NCI-H446 treated with DMSO at 0.1 percent for 48 hours (cell line): ENCODE measurements at places on chromosomes 16 and 17.

GRCh38 chr16:85659805-85660511 lies 28.8 kb downstream of the GINS2 start:
- no peak for DNase-seq

DNA sequence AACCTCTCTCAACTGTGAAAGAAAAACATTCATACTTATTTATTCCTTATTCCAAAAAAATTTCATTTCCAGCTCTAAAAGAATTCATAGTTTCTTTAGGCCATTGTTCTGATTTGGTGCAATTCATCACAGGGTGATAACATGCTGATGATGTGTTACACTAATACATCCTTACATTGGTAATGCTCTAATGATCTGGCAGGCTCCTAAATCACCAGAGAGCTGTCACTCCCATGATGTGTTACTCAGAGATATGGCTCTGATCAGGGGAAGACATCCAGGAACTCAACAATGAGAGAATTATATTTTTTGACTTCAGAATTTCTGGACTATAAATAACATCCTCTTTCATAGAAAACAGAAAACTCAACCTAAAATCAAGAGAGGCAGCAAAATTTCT lies 209.3 kb downstream of the CHD9NB start:
- no peak for DNase-seq

DNA sequence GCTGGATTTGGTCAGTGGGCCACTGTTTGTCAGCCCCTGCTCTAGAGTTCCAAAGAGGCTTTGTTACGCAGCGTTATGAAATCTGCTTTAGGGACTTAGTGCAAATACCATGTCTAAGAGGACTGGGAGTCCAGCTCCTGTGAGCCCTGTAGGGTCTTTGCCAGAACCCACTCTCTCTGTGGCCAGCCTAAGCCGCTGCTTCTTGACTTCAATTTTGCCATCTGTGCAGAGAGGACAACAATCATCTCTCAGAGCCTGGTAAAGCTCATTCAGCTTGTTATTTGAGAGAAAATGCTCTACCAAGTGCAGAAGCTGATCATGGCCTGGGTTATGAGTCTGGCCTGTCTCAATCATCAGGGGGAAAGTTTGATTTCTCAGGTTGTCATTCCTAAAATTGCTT lies 17.9 kb downstream of the CA10 start:
- DNase-seq = no peak

DNA sequence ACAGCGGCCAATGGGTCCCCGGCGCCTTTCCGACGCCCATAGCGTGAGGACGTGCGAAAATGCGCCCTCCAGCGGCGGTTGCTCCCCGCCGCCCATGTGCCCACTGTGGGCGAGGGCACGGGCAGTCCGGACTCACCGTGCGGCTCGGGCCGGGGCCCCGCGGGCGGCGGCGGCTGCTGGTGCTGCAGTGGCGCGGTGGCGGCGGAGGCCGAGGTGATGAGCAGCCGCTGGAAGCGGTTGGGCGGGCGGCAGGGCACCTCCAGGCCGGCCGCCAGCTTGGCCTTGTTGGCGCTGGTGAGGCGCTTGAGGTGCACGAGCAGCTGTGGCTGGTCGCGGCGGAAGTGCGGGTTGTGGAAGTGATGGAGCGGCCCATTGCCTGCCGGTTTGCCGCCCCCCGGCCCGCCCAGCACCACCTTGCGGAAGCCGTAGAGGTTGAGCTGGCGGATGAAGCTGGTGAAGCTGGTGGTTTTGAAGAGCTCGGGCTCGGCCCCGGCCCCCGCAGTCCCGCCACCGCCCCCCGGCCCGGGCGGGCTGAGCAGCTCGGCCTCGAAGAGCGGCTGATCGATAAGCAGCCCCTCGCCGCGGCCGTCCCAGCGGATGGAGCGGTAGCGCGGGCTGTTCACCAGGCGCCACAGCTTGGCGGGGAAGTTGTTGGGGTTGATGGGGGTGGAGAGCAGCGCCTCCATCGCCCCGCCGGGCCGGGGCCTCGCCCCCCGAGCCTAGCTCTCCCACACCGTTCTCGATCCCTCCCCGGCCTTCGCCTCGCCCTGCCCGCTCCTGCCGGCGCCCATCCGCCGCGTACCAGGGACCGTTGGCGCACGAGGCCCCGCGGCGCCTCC lies at the start of gene HSF5:
TSS of gene HSF5 (minus strand) at position 820 of the 839 bp plus-strand sequence. CDS start at position 686, 134 bp downstream.
- no peak for DNase-seq

DNA sequence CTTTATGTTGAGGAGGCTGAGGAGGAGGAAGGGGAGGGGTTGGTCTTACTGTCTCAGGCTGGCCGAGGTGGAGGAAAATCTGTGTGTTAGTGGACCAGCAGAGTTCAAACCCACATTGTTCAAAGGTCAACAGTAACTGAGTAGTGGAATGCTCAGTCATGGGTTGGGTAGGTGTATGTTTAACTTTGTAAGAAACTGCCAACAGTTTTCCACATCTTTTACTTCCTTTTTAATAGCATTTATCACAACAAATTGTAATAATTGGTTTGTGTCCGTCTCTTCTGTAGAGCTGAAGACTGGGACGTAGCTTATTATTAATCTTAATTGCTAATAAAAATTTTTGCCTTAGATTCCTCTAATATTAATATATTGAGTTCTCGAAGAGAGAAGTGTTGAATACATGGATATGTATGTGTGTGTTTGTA lies 5.3 kb downstream of the ATP6V0A1 start:
- DNase-seq = no peak

GRCh38 chr17:58403311-58403710 lies 14.0 kb downstream of the RNF43 start:
- DNase-seq = no peak

DNA sequence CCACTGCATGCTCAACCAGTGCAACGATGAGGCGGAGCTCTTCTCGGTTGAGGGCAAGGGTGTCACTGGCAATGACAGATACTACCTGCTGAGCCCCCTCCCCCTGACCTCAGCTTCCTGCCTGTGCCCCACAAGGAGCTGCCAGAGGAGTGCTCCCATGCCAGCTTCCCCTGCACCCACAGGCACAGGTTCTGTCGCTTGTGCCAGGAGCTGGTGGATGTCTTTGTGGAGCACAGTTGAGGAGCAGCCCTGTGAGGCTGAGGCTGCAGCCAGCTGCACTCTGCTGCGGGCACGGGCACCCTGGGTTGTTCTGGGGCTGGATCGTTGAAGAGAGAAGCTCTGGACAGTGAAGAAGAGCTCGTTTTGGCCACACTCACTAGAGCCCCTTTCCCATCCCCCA lies 165.3 kb upstream of the ZNF267 start:
- no peak for DNase-seq

DNA sequence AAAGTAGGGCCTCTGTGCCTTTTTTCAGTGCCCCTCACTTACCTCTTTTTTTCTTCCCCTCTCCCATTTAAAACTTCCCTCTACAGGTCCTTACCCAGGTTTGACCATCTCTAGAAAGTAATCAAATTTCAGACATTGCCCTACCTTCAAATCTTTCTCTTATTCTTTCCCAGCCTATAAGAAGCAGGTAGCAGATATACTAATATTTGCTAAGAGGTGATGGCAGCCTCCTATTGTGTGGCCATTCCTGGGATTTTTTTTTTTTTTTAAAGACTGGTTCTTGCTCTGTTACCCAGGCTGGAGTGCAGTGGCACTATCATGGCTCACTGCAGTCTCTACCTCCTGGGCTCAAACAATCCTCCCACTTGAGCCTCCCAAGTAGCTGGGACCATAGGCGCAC lies 111.1 kb upstream of the HAS3 start:
- DNase-seq = no peak

- DNase-seq = no peak
These were observed 25.9 kb downstream of the GRIN2C start for GRCh38 chr17:74833501-74834377.

DNA sequence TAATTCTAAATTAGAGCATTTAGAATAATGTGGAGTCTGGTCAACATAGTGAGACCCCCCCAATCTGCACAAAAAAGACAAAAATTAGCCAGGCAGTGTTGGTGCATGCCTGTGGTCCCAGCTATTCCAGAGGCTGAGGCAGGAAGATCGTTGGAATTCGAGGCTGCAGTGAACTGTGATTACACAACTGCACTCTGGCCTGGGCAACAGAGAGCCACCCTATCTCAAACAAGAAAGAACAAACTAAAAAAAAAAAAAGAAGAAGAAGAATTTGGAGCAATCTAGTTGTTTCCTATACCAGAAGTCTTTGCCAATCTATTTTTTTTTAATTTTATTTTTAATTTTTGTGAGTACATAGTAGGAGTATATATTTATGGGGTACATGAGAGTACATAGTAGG lies 6.0 kb downstream of the CETP start:
- no peak for DNase-seq

- DNase-seq = peak; percentile 91
These were observed 6.0 kb downstream of the STAC2 start for GRCh38 chr17:39219647-39220154.

DNA sequence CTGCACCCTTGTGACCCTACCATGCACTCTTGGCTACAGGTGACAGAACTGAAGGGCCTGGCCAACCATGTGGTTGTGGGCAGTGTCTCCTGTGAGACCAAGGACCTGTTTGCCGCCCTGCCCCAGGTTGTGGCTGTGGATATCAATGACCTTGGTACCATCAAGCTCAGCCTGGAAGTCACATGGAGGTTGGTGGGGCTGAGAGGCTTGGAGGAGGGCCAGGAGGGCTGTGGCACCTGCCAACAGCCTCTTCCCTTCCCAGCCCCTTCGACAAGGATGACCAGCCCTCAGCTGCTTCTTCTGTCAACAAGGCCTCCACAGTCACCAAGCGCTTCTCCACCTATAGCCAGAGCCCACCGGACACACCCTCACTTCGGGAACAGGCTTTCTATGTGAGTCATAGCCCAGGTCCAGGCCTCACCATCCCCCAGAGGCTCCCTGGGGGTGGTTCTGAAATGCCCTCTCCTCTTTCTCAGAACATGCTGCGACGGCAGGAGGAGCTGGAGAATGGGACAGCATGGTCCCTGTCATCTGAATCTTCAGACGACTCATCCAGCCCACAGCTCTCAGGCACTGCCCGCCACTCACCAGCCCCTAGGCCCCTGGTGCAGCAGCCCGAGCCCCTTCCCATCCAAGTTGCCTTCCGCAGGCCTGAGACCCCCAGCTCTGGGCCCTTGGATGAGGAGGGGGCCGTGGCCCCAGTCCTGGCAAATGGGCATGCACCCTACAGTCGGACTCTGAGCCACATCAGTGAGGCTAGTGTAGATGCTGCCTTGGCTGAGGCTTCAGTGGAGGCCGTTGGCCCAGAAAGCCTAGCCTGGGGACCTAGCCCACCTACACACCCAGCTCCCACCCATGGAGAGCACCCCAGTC lies 13.0 kb downstream of the RIPOR1 start:
- DNase-seq = no peak

- DNase-seq = no peak
These were observed 9.2 kb downstream of the CACNG1 start for GRCh38 chr17:67053438-67054000.
